ENCODE measurements at places on chromosomes 5 and 9.

GRCh38 chr5:163506095-163506457, 657 bp downstream of the MAT2B start:
- DNase-seq: no peak

DNA sequence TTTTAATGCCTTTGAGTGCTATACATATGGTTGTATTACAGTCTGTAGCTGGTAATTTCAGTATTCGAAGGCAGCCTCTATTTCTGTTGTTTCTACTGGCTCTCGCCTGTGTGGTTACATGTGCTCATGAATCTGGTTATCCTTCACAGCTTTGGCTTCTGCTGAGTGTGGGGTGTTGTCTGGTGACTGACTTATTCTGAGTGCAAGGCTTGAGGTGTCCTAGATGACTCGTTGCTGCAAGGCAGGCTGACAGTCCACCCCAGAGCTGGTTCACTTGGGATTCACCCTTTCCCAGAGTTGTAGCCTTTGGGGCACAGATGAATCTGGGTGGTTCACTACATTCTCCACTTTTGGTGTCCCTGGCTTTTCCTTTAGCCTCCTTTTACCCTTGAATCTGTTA, 41.4 kb downstream of the PDE8B start:
- DNase-seq: no peak

DNA sequence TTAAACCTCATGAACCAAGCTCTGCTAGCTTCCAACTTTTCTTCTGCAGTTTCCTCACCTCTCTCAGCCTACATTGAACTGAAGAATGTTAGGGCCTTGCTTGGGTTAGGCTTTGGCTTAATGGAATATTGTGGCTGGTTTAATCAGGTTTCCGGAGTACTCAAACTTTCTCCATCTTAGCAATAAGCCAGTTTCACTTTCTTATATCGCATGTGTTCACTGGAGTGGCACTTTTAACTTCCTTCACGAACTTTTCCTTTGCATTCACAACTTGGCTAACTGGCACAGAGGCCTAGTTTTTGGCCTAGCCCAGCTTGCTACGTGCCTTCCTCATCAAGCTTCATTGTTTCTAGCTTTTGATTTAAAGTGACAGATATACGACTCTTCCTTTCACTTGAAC, 81.0 kb upstream of the MAST4 start:
- DNase-seq: no peak

- no peak for DNase-seq
Measured at GRCh38 chr9:124839612-124840299, 13.5 kb upstream of the WDR38 start.

- no peak for DNase-seq
Measured at GRCh38 chr5:37703841-37704241, 136.0 kb downstream of the GDNF start.

- DNase-seq: peak; percentile 53
Measured at GRCh38 chr5:1429066-1429465, 16.2 kb downstream of the SLC6A3 start.

DNA sequence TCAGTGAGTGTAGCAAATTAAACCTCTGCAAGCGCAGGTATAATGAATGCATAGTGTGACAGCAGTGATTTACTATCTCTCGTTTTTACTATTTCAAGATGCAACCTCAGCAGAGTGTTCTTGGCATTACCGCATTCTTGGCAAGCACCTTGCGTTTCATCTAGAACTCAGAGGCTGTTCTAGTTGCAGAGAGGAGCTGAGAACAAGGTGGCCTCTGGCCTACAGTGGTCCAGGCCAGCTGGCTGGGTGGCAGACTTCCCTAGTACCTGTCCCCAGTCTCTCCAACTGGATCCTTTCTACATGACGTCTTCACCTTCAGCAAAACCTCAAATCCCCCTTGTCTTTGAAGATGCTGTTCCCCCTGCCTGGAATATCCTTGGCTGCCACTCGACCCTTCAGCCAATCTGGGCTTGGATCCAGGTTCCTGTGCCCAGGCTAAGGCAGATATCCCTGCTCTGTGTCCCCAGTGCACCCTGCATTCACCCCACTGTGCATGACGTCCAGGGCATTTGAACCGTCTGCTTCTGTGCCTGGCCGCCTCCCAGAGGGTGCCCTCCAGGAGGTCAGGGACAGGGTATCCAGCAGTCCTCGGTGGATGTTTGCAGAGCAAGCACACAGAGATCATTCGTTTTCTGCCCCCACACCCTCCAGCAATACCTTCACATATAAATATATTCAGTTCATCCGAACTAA, 120.4 kb upstream of the CPEB4 start:
- DNase-seq: no peak

DNA sequence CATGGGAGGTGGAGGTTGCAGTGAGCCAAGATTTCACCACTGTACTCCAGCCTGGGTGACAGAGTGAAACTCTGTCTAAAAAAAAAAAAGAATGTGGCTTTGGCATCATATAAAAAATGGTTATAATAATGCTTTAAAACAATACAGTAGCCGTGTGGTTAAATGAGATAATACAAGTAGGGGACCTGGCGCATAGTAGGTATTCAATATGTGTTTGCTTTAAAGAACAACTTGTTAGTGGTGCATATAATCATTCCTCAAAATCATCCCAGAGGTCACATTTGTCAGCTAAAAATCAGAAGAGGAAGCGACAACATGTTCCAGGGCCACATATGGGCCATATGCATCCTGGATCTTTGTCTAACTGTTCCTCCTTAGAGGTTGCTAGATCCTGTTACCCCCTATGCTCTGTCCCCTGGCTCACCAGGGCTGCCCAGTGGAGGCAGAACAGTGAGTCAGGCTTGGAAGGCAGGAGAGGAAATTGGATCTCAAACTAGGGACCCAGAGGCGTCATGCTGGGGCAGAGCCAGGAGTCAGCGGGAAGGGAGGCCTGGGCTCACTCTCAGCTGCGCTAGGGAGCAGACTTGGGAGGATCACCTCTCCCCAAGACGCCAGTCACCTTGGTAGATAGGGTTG, 27.7 kb downstream of the LHX6 start:
- no peak for DNase-seq

Data from lower leg skin (tissue), 4 donors.